B cell (primary cell): ENCODE measurements at places on chromosomes 3 and 15. TPM values are rescaled to one million over a fixed set of nuclear protein-coding genes. Genes with fewer than 3 reads are reported as not detected.

- H3K4me3 ChIP-seq: no peak overlapping the region
- no peak for DNase-seq
- no peak overlapping the region for H3K27ac ChIP-seq
- no peaks in the 10 kb centered on the region for H3K36me3 ChIP-seq
Measured at GRCh38 chr3:172616031-172616461, 92.8 kb upstream of the TNFSF10 start.

Gene LRRC2
- total RNA-seq: not detected in 2 replicates

DNA sequence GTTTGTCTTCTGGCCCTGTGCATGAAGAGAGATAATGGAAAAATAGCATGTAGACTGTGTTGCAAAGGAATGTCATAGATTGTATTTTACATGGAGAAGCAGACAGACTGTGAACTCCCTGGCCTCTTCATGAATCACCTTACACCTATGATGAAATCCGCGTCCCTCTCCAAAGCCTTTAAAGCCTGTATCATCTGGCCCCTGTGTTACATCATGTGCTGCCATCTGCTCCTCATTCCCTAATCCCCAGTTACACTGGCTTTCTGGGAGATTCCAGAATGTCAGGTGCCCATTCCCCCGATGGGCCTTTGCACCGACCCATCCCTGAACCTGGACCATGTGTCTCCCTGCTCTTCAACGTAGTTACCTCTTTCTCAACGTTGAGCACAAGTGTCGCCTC is 190.8 kb downstream of the ADAMTSL3 start:
- DNase-seq: no peak
- H3K27me3 ChIP-seq: no peaks in the 10 kb centered on the region
- no peaks in the 10 kb centered on the region for H3K4me1 ChIP-seq
- H3K27ac ChIP-seq: no peak overlapping the region
- H3K4me3 ChIP-seq: no peak overlapping the region
- H3K36me3 ChIP-seq: no peaks in the 10 kb centered on the region

- no peaks in the 10 kb centered on the region for H3K36me3 ChIP-seq
- no peak overlapping the region for H3K27ac ChIP-seq
- DNase-seq: no peak
- no peaks in the 10 kb centered on the region for H3K27me3 ChIP-seq
- no peak overlapping the region for H3K4me3 ChIP-seq
Measured at GRCh38 chr3:40770061-40770460, 245.3 kb downstream of the ZNF621 start.

- no peaks in the 10 kb centered on the region for H3K4me1 ChIP-seq
- H3K27me3 ChIP-seq: no peaks in the 10 kb centered on the region
- no peak overlapping the region for H3K27ac ChIP-seq
- DNase-seq: no peak
Measured at GRCh38 chr15:48279608-48280007, 51.6 kb upstream of the DUT start.

- no peaks in the 10 kb centered on the region for H3K27me3 ChIP-seq
- peaks cover 2% of the 10 kb centered on the region for H3K4me1 ChIP-seq
- no peaks in the 10 kb centered on the region for H3K36me3 ChIP-seq
- no peak overlapping the region for H3K4me3 ChIP-seq
- DNase-seq: peak; percentile 84
Measured at GRCh38 chr3:185976977-185977678, 39.3 kb upstream of the TRA2B start.

Gene GRAMD2A
- total RNA-seq: not detected in 2 replicates

GRCh38 chr3:49554633-49555265 is 472 bp downstream of the BSN start:
- H3K4me1 ChIP-seq: peaks cover 15% of the 10 kb centered on the region
- H3K36me3 ChIP-seq: no peaks in the 10 kb centered on the region
- no peak overlapping the region for H3K4me3 ChIP-seq
- no peak for DNase-seq
- peaks cover 65% of the 10 kb centered on the region for H3K27me3 ChIP-seq

DNA sequence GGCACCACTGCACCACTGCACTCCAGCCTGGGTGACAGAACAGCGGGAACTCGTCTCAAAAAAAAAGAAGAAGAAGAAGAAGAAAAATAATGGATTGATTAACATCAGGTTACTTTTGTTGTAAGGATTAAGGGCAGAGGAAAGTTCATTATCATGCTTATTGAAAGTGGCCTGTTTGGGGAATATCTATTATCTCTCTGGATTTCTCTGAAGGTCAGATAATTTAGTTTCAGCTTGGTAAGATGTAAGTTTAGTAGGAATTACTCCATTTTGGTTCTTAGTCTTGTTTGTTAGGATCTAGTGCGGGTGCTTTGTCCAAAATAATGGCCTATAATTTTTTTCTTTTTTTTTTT is 2.5 kb upstream of the MTMR14 start:
- peaks cover 11% of the 10 kb centered on the region for H3K36me3 ChIP-seq
- H3K27me3 ChIP-seq: no peaks in the 10 kb centered on the region
- no peak overlapping the region for H3K4me3 ChIP-seq
- no peak overlapping the region for H3K27ac ChIP-seq
- no peak for DNase-seq

Gene MUC13
- not detected in 2 replicates for total RNA-seq

DNA sequence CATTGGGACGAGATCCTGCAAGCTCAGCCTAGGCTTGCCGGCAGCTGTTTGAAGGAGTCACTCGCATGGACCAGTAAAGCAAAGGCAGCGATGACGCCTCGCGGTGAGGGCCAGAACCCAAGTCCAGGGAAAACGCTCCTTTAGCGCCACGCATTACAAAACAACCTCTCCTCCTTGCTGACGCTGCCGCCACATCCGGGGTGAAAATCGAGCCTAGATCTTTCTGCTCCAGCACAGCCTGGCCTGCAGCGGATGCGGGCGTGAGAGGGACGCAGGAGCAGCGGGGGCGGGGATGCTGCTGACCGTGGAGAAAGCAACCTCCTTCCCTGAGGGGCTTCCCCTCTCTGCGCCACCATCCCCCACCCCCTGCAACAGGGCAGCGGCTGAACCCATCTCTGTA is 46.7 kb downstream of the CASR start:
- no peaks in the 10 kb centered on the region for H3K27me3 ChIP-seq
- no peak overlapping the region for H3K27ac ChIP-seq
- H3K36me3 ChIP-seq: no peaks in the 10 kb centered on the region
- H3K4me3 ChIP-seq: no peak overlapping the region
- DNase-seq: no peak

GRCh38 chr3:106759731-106760130 is 617.5 kb upstream of the CCDC54 start:
- H3K36me3 ChIP-seq: no peaks in the 10 kb centered on the region
- no peak overlapping the region for H3K4me3 ChIP-seq
- no peak for DNase-seq
- no peak overlapping the region for H3K27ac ChIP-seq
- H3K27me3 ChIP-seq: no peaks in the 10 kb centered on the region
- no peaks in the 10 kb centered on the region for H3K4me1 ChIP-seq

Gene CHST2
- total RNA-seq: 24.8 and 25.0 TPM in 2 replicates

GRCh38 chr3:32842531-32842931 is 24.7 kb downstream of the TRIM71 start:
- DNase-seq: no peak
- H3K4me3 ChIP-seq: no peak overlapping the region
- peaks cover 7% of the 10 kb centered on the region for H3K4me1 ChIP-seq
- H3K36me3 ChIP-seq: no peaks in the 10 kb centered on the region

DNA sequence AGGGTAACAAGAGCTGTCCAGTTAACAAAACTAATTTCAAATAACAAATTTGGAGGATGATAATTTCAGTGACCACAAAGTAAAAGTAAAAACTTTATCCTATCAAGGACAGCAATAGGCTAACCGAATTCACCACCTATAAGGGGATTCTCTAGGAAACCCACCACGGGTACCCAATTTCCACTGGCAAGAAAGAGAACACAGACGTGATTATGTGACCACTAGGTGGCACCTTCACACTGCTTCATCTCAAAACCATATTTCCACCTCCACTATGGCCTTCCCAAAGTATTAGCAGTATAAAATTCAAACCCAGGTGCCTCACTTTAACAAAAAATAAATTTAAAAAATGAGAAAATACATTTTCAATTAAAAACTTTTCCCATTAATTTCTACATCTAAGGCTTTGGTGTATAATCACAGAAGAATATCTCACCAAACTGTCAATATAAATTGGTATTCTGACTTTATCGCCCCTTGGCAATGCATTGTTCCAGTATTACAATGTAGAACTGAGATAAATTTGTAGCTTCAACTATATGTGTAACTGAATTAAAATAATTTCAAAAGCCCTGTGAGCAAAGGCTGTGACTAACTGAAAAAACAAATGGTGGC is 96.5 kb downstream of the FSIP1 start:
- no peaks in the 10 kb centered on the region for H3K36me3 ChIP-seq
- no peak overlapping the region for H3K27ac ChIP-seq
- H3K4me1 ChIP-seq: no peaks in the 10 kb centered on the region
- no peak overlapping the region for H3K4me3 ChIP-seq
- H3K27me3 ChIP-seq: no peaks in the 10 kb centered on the region

GRCh38 chr3:113804661-113805060 is 33.9 kb upstream of the GRAMD1C start:
- H3K27ac ChIP-seq: no peak overlapping the region
- peaks cover 7% of the 10 kb centered on the region for H3K4me1 ChIP-seq
- H3K4me3 ChIP-seq: no peak overlapping the region

GRCh38 chr15:57236561-57237300 is 139.6 kb upstream of the CGNL1 start:
- no peaks in the 10 kb centered on the region for H3K4me1 ChIP-seq
- H3K36me3 ChIP-seq: peaks cover 11% of the 10 kb centered on the region
- no peaks in the 10 kb centered on the region for H3K27me3 ChIP-seq
- H3K27ac ChIP-seq: no peak overlapping the region

Gene HYAL3
- total RNA-seq: 1.9 and 3.7 TPM in 2 replicates

GRCh38 chr15:43998607-43999006 is 171.8 kb downstream of the WDR76 start:
- no peaks in the 10 kb centered on the region for H3K36me3 ChIP-seq
- H3K27ac ChIP-seq: no peak overlapping the region
- no peaks in the 10 kb centered on the region for H3K27me3 ChIP-seq
- no peaks in the 10 kb centered on the region for H3K4me1 ChIP-seq
- H3K4me3 ChIP-seq: no peak overlapping the region

DNA sequence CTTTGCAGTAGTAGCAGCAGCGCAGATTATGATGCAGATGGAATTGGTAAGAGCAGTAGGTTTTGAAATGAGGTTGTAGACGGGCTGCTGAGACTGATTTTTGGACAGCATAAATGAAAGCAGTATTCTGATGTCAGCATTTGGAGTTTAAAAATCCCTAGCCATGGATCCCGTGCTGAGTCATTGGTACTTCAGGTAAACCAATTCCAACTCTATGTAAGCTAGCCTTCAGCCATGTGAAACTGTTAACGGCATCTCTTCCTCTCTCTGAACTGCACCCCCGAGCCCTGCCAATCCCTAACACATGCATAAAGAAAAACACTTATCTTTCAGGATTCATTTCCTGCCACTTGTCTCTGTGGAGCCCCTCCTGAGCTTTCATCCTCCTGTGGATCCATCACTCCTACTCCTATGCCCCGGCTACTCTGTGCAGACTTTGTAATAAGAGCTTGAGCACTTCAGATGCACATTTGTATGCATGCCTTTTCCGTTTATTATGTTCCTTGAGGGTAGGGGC is 119.0 kb downstream of the AKAP13 start:
- H3K4me3 ChIP-seq: no peak overlapping the region
- DNase-seq: no peak
- H3K27me3 ChIP-seq: no peaks in the 10 kb centered on the region
- peaks cover 31% of the 10 kb centered on the region for H3K4me1 ChIP-seq

Gene NPRL2
- 29.6 and 31.3 TPM in 2 replicates for total RNA-seq

DNA sequence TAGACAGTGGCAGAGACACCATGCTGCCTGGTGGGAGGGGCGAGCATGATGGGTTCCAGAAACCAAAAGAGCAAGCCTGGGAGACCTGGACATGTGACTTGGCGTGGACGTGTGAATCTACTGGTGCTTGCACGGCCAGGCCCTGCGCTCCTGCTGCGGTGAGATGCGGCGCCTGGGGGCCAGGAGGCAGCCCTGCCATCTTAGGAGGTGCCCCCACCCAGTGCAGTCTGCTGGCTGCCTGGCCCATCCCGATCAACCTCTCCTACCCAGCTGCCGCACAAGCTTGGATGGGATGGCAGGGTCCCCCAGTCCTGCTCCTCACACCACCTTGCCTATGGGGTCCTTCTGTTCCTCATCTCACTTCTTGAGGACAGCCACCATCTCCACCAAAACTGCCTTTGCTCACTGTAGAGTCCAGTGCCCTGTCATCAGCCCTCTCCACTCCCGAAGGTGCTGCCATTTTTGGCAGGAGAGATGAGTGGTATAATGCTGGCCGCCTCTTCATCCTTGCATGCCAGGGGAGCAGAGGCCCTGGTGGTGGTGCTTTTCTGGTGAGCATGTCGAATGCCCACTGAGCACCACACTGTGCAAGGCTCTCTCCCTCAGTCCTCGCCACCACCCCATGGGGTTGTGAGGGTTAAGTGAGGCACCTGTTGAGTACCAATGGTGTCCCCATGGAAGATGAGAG is 3.1 kb upstream of the ABTB1 start:
- no peak for DNase-seq
- H3K36me3 ChIP-seq: no peaks in the 10 kb centered on the region
- peaks cover 22% of the 10 kb centered on the region for H3K4me1 ChIP-seq
- no peak overlapping the region for H3K4me3 ChIP-seq
- H3K27me3 ChIP-seq: no peaks in the 10 kb centered on the region
- no peak overlapping the region for H3K27ac ChIP-seq

DNA sequence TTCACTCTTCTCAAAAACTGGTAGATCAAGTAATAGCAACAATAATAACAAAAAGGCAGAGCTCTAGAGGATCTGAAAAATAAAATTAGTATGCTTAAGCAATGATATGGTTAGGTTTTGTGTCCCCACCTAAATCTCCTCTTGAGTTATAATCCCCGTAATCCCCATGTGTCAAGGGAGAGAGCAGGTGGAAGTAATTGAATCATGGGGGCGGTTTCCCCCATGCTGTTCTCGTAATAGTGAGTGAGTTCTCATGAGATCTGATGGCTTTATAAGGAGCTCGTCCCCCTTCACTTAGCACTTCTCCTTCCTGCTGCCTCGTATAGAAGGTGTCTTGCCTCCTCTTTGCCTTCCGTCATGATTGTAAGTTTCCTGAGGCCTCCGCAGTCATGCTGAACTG is 60.2 kb upstream of the ABHD2 start:
- no peaks in the 10 kb centered on the region for H3K4me1 ChIP-seq
- no peaks in the 10 kb centered on the region for H3K36me3 ChIP-seq
- H3K4me3 ChIP-seq: no peak overlapping the region
- peaks cover 4% of the 10 kb centered on the region for H3K27me3 ChIP-seq
- no peak for DNase-seq
- no peak overlapping the region for H3K27ac ChIP-seq

- no peak overlapping the region for H3K27ac ChIP-seq
- no peak for DNase-seq
- H3K36me3 ChIP-seq: no peaks in the 10 kb centered on the region
- H3K4me1 ChIP-seq: no peaks in the 10 kb centered on the region
- H3K4me3 ChIP-seq: no peak overlapping the region
- H3K27me3 ChIP-seq: no peaks in the 10 kb centered on the region
Measured at GRCh38 chr3:3729261-3729660, 70.0 kb upstream of the LRRN1 start.
